ENCODE measurements at places on chromosomes 4 and X.

DNA sequence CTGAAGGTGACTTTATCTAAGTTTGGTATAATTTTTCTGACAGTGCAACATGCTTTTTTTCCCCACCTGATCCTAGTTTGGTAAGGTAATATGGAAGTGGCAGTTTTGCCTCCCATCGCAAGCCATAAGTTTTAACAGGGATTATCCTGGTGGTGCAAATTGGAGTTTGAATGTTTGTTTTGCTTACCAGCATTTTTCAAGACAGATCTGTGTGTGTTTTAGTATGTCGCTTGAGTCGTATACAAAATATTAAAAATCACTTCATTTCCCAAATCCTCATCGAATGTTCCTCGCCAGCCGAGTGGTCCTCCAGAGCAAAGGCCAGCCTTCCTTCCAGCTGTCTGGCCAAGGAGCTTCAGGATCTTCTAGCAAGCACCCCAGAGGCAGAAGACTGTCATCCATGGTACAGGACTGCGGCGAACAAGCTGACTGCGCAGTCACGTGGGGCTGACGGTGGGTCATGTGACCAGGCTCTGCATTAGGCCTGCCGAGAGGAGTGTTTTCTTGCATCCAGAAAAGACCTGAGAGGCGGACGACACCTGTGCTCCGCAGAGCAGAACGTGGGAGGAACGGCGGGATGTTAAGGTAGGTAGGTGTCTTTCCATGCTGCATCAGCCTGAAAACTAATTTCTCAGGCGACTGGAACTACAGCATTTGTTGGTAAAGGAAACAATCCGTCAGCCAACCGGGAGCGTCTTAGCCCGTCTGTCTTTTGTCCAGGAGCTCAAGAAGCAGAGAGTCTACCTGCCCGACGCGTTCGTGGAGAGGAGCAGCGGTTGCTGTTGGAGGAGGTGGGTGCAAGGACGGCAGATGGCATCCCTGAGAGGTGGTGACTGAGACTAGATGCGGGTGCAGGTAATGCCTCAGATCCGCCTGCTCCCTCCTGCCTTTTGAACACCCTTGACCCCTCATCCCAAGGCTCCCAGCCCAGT is at the start of gene GPRASP3:
TSS of gene GPRASP3 (plus strand) at position 507 of the 932 bp plus-strand sequence. CDS start 28,253 bp downstream, outside the sequence.
- no peak for DNase-seq

- peak; percentile 55 for DNase-seq
Measured at GRCh38 chrX:80812176-80812575, 2.5 kb upstream of the BRWD3 start.

- DNase-seq: no peak
Measured at GRCh38 chr4:151321586-151321985, 3.8 kb downstream of the SH3D19 start.

DNA sequence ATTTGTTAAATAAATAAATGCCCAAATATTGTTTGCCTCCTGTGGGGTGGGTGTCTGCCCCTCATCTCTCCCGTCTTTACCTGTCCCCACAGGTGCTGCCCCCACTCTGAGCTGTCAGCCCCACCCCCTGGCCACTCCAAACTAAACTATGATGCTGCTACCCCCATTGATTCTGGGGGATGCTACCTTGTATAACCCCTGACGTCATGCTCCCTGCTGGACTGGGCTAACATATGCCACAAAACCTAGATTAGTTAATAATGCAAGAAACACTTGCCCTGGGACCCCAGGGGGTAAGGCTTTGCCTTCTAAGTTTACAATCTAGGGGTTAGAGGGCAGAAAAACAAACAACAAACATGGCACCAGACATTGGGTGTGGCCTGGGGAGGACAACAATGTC is 58.6 kb downstream of the MSX1 start:
- DNase-seq: no peak

DNA sequence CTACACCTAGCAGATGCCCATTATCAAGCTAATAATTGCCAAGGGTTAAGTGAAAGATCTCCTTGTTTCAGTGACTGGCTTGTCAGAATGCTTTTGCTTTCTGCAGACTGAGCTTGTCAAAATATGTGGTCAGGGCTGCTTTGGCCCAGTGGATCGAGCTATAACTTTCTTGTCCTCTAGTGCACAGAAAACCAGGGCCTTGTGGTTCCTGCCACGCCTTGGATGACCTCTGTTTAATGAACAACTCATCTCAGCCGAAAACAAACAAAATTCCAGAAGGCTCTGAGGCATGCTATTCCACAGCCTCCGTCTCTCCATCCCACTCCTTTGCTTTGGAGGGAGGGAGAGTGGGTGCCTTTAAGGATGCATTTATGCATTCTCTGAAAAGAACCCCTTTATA is 11.3 kb downstream of the EVC start:
- no peak for DNase-seq

DNA sequence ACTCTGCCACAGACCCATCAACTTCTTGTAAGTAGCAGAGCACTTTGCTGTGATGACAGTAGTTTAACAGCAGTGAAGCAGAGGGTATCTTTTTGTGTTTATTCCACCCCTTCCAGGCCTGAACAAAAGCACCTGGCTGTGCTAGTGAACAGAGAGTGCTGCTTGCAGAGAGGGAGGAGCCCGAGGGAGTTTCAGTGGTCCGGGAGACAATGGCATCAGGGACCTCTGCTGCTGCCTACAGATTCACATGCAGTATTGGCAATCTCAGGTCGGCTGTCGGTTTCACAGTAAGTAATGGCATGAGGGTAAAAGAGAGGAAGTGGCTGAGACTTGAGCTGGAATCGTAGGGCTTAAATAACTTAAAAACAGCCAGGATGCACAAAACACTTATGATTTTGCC is 755.8 kb downstream of the RPA4 start:
- DNase-seq: no peak

DNA sequence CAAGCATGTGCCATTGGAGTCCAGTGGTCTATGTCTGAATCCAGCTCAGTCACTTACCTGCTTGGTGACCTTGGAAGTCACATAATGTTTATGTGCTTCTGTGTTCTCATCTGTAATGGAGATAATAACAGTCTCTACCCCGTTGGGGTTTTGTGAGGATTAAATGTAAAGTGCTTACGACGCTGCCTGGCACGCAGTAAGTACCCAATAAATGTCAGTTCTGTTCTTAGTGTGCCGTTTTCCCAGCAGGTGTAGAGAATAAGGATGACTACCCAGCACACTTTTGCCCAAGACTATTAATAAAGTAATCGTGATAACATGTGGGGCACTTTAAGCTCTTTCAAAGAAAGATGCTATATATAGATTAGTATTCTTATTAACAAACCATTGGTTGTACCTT is 56.7 kb downstream of the MTM1 start:
- no peak for DNase-seq

DNA sequence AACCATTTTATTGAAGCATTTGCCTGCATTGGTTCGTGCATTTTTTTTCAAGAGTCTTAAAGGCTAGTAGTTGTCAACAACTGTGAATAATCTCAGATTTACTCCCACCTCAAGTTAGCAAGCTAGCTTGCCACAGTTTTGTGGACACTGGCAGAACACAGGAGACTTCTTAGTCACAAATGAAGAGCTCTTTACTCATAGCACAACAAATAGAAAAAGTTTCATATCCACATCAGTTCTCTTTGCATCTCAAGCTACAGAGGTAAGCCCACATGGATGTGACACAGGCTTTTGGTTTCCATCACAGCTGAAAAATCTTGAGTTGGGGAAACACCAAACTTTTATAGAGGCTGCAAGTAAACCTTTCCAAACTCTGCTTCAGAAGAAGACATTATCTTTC is 2315.7 kb upstream of the TENM3 start:
- no peak for DNase-seq

GRCh38 chr4:2798399-2799223 is 5.7 kb downstream of the SH3BP2 start:
- DNase-seq: peak; percentile 47

DNA sequence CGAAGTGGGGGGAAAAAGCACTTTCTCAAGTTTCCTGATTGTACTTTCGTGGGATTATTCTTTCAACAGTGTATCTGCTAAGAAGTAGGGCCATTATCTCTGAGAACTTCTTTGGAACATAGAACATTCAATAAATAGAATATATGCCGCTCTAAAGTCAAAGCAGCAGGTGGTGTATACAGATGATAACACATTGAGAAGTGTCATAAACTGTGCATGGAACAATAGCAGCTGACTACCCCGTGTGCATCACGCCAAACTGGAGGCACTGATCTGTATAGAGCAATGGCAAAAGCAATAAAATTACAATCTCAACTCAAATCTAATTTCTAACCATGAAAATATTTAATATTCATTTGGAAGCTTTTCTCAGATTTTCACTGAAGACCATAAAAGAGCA is 175.3 kb downstream of the DCTD start:
- no peak for DNase-seq

All from OCI-LY7 (cell line).